ENCODE measurements at places on chromosomes 7 and 10. TPM values are rescaled to one million over a fixed set of nuclear protein-coding genes. Genes with fewer than 3 reads are reported as not detected.

DYNC1I1 gene
- polyA plus RNA-seq, result 0.30 TPM

ZNF398 gene
- 14.1 TPM for polyA plus RNA-seq

SLC16A12 gene
- 18.7 TPM for polyA plus RNA-seq

CNTNAP2 gene
- 19.5 TPM for polyA plus RNA-seq

CXCL12 gene
- polyA plus RNA-seq, result 364 TPM

TAS2R3 gene
- 0.50 TPM for polyA plus RNA-seq

CRPPA gene
- polyA plus RNA-seq, result 5.1 TPM

TAS2R41 gene
- not detected for polyA plus RNA-seq

ANXA11 gene
- polyA plus RNA-seq, result 127 TPM

OR2A42 gene
- polyA plus RNA-seq, result 2.5 TPM

ZDHHC6 gene
- polyA plus RNA-seq, result 80.0 TPM

GPR15LG gene
- 0.78 TPM for polyA plus RNA-seq

DKK1 gene
- polyA plus RNA-seq, result 37.4 TPM

CTAGE4 gene
- polyA plus RNA-seq, result 3.1 TPM

SCIN gene
- 144 TPM for polyA plus RNA-seq

SLC18A3 gene
- not detected for polyA plus RNA-seq

CC2D2B gene
- 1.8 TPM for polyA plus RNA-seq

INMT gene
- 1.3 TPM for polyA plus RNA-seq

ACSM6 gene
- polyA plus RNA-seq, result 0.30 TPM

GCK gene
- 4.7 TPM for polyA plus RNA-seq

PHF14 gene
- 70.8 TPM for polyA plus RNA-seq

UPK3BL1 gene
- 18.6 TPM for polyA plus RNA-seq

PRKG1 gene
- polyA plus RNA-seq, result 11.3 TPM

SPAM1 gene
- polyA plus RNA-seq, result not detected

HIPK2 gene
- polyA plus RNA-seq, result 78.9 TPM

ZNF212 gene
- 18.8 TPM for polyA plus RNA-seq

PPP1R17 gene
- polyA plus RNA-seq, result not detected

SEMA3A gene
- 14.7 TPM for polyA plus RNA-seq

MOSPD3 gene
- 30.3 TPM for polyA plus RNA-seq

PRTFDC1 gene
- 34.5 TPM for polyA plus RNA-seq

CNPY1 gene
- polyA plus RNA-seq, result not detected

WBP1L gene
- polyA plus RNA-seq, result 47.1 TPM

HOXA13 gene
- polyA plus RNA-seq, result 0.03 TPM

TMEM176B gene
- polyA plus RNA-seq, result 92.4 TPM

ADCYAP1R1 gene
- polyA plus RNA-seq, result 1.4 TPM

SFTPA1 gene
- polyA plus RNA-seq, result not detected

MNX1 gene
- 0.04 TPM for polyA plus RNA-seq

KIFBP gene
- polyA plus RNA-seq, result 33.8 TPM

PTER gene
- 16.7 TPM for polyA plus RNA-seq

EDRF1 gene
- polyA plus RNA-seq, result 45.0 TPM

KIF20B gene
- 14.6 TPM for polyA plus RNA-seq

SKIDA1 gene
- 13.6 TPM for polyA plus RNA-seq

SPDYE8 gene
- polyA plus RNA-seq, result 0.19 TPM

KIAA1217 gene
- 99.4 TPM for polyA plus RNA-seq

SFTPA2 gene
- not detected for polyA plus RNA-seq

AKR1D1 gene
- polyA plus RNA-seq, result not detected

LAMB4 gene
- 2.0 TPM for polyA plus RNA-seq
